ENCODE measurements at places on chromosomes 11 and 22.

DNA sequence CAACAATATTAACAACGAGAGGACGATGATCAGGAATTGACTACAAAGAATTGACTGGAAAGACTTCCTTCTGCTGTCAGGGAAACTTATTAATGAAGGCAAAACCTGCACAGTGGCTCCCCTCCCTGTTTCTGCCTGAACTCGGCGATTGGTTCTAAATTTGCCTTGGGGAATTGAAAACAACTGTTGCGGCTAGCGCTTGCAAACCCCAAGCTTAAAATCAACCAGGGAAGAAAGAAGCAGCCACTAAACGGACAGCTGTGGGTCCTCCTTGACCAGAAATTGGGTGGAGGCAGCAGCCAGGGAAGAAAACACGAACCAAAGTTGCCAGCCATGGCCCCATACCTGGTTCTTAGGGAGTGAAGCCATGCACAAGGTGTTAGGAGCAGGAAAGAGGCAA, 383.5 kb upstream of the CADM1 start:
- DNase-seq = no peak

GRCh38 chr11:30595934-30596333, 9.8 kb upstream of the MPPED2 start:
- DNase-seq = no peak

DNA sequence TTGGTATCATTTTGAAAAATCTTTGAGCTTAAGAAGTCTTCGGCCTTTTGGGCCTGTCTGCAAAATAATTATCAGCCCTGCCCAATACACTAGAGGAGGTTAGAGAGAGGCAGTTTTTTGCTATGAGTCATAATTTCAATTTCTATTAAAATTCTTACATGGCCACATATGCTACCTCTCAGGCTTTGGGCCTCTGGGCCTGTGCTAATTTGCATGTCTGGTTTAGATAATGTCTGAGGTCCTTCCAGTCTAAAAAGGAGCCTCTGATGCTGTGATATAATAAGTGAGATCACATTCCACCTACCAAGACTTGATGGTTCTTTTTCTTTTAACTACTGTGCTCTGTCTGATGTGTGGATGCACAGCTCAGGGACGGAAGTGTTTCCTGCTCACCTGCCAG, 70.8 kb downstream of the KCNJ1 start:
- DNase-seq = no peak

GRCh38 chr11:11416917-11417316, 63.9 kb upstream of the CSNK2A3 start:
- DNase-seq = no peak

DNA sequence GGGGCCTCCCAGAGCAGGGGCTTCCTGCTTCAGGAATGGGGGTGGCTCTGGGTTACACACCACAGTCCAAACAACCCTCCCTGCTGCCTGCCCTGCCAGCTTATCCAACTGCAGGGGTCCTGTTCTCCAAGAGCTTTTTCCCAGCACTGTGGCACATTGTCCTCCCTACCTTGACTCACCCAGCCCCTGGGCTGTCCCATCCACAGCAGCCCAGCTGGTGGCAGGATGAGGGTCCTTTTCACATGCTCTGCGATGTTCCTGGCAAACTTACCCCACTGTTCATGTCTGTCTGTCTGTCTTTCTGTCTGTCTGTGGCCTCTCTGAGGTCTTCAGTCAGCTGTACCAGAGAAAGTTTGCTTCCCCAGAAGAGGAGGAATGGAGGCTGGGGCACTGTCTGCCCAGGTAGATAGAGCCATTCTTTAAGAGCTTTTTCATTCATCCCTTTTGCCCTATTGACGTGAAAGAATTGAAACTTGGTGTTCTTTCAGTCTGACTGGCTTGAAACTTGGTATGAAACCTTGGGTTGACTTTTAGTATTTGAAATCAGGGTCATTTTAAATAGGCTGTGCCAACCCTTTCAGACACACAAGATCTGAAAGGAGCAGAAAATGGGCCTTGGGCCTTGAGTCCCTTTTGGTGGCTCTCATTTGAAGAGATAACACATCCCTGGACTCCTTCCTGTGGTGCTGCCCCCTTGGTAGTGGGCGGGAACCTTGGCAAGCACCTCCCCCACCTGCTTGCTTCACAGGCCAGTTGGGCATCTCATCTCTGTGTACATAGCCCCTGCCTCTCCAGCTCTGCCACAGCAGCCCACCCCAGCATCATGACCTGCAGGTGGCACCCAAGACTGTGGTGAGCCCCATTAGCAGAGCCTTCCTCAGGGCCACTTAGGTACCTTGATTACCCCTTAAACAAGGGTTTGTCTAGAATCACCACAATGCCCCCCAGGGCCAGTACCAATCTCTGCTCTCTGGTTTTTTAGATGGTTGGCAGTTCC, 74.6 kb upstream of the SUSD2 start:
- no peak for DNase-seq

DNA sequence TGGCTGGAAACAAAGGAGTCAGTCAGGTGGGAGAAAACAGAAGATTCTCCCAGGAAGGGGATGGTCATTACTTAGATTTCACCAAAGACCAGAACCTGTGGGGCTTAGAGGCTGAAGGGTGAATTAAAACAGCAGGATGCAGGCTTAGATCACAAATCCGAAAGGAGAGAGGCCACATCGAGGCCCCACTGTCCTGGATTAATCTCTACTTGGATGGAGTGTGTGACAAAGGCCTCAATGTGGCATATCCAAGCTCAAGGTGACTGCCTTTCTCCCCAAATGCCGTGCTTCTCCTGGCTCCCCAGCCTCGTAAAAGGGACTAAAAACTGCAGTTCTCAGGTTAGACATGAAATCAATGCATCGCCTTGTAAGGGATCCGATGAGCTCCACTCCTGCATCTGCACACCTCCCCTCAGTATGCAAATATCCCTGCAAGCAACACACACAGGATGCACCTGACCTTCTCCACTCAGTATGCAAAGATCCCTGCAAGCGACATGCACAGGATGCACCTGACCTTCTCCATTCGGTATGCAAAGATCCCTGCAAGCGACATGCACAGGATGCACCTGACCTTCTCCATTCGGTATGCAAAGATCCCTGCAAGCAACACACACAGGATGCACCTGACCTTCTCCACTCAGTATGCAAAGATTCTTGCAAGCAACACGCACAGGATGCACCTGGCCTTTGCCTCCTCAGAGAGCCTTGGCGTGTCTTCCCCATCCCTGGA, 447.4 kb downstream of the BRD1 start:
- DNase-seq = no peak

DNA sequence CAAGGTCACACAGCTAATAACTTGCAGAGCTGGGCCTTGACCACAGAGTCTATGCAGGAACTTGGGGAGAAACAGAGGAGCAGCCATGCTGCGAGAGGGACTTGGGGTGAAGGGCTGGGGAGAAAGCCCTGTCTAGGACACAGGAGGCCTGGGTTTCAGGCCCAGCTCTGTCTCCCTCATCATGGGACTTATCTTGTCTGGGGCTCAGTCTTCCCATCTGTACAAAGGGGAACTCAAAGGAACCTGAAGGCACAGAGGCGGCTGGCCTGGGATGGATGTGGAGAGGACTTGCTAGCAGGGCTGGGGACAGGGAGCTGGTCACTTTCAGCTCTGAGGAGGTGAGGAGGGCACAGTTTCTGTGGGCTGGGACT, 36.9 kb upstream of the TPBGL start:
- DNase-seq = no peak

- DNase-seq = no peak
These were observed 2.7 kb downstream of the DCDC1 start for GRCh38 chr11:31366795-31367194.

DNA sequence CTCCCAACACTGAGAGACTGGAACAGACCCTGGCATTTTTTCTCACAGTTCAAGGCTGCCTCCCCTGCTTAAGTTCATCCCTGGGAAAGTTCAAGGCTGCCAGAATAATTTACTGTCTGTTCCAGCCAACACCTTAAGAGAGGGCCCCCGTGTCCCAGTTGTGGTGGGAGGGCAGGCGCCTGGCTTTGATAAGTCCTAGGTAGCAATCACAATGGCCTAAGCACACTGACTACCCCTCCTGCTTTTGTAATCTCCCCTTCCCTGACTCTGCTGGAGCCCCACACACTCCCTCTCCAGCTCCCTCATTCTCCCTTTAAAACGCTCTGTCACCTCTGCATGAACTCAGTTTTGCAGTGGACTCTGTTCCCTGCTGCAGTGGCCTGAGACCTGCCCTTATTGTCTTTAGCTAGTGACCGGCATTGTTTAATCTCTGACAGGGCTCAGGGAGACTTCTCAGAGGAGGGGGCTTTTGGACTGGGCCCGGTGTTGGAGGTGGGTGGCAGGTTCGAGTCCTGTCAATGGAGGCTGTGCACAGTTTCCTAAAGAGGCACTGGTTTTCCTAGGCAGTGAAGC, 507.2 kb downstream of the TBC1D22A start:
- no peak for DNase-seq

GRCh38 chr22:39989633-39990032, 5.1 kb upstream of the FAM83F start:
- DNase-seq = no peak

DNA sequence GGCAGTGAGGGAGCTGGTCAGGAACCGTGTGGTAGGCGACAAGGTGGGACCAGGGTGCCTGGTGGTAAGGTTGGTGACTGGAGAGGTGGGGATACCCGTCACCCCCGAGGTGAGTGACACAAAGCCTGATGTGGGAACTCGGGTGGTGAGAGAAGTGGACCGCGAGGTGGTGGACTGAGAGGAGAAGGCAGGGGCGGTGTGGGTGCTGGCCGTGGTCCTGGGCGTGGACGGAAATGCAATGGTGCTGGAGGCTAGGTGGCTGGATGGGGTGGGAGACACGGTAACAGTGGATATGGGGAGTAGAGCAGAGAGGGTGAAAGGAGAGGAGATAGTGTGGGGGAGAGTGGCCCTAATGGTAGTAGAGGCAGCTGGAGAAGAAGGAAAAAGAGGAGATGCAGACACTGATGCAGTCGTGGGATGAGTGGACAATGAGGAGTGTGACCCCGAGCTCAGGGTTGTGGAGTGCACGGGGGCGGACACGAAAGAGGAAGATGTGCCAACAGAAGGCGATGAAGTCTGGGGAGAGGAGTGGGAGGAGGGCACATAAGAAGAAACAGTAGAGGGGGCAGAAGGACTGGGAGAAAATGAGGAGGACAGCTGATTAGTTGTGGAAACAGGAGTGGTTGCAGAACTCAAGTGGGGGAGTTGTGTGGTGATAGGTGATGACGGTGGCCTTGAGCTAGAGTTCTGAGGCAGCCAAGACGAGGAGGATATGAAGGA, 20.5 kb downstream of the MUC6 start:
- DNase-seq = no peak

GRCh38 chr11:44246726-44247125, 63.2 kb downstream of the ALX4 start:
- no peak for DNase-seq

DNA sequence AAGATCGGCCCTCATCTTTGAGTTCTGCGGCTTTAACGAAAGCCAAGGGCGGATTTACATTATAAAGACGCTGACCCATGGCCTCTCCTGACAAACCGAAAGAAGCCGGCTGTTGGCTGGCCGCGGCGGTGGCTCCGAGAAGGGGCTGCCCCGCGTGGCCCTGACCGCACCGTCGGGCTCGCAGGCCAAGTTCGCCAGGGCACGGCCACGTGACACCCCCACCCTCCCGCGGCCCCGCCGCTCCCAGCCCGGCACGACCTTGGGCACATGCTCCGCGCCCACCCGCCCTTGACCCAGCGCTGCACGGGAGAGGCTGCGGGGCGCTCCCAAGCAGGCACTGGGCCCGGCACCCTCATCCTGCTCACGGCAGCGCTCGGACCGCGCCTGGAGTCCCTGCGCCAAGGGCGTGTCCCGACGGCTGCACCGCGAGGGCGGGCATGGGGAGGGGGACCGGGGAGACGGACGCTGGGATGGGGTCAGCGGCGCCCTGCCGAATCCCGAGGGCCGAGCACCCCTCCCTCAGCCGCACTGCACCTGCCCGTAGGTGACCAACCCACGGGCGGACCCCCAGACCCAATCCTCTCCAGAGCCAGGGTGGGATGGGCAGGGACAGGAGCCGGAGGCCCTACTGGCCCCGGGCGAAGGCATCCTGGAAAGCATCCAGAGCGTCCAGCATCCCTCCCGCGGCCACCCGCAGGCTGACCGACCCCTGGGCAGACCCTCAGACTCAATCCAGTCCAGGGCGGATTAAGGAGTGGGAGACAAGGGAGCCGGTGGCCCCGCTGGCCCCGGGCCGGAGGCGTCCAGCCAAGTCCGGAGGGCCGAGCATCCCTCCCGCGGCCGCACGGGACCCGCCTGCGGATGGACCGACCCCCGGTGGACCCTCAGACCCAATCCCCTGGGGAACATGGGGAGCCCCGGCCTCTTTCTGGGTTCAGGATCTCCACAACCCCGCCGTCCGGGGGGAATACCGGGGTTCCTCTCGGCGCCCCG, 759 bp downstream of the CPT1A start:
- DNase-seq = peak; percentile 92

GRCh38 chr11:102915044-102915375, 40.2 kb upstream of the MMP12 start:
- DNase-seq = no peak

DNA sequence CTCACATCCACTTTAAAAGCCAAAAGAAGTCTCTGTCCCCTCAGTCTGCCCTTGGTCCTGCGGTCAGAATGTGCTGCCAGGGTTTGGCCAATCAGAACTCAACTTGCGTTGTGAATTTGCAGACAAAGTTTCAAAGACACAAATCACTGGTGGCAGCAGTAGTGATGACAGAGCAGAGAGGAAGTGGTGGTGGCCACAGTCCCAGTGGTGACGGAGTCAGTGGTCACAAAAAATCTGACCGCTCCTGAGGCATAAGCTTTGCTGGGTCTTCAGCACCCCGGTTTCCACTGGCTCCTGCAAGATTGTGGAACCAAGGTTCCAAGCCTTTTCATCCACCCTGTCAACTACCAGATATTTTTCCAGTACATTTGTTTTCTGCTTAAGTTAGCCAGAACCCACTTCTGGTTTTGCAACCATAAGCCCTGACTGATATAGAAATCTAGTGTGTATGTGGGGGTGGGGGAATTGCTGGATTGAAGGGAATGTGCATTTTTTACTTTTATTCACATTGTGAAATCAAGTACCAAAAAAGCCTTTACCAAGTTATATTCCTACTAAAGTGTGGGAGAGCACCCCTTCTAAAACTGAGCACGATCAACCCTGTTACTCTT, 112.3 kb downstream of the TMPRSS5 start:
- no peak for DNase-seq

DNA sequence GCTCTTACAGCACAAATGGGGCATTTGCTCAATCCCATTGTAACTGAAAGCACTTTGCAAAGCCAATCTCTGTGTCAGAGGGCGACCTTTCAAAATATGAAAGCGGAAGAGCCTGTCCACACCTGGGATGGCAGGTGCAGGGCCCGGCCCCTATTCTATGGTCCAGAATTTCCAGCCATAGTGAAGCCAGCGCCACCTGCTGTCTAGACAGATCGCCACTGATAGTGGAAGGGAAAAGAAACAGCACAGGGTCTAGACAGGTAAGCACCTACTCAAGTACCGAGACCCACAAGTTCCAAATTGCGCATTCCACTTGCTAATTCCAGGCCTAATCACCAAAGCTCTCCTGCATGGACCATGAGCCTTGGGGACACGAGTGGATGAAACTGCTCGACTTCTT, 141.4 kb downstream of the NTM start:
- no peak for DNase-seq

- DNase-seq = no peak
These were observed 7.3 kb downstream of the USP35 start for GRCh38 chr11:78195917-78196560.
